M059J (cell line): ENCODE measurements at places on chromosomes 5 and 9. TPM values are rescaled to one million over a fixed set of nuclear protein-coding genes. Genes with fewer than 3 reads are reported as not detected.
A peak's percentile ranks its signal among the peaks of the same experiment; 100 is the strongest.

Gene PDCD1LG2
- total RNA-seq, result 20.7 and 28.1 TPM in 2 replicates

DNA sequence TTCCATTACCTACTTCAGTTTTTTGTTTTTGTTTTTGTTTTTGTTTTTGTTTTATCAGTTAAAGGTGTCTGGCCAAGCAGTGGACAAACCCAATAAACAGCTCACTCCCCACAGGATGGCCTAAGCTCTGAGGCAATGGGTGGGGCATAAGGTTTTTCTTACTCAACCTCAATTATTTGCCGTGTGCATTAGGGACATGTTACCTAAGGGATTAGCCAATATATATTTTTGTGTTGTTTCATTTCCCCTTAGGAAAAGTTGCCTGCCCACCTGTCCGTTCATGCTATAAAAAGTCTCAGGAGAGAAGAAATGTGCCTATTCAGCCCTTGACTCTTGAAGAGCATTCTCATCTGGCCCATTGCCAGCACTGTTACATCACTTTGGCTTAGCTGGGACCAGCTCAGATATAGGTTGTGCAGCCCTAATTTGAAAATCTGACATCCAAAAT lies 7.3 kb downstream of the SH3RF2 start:
- peak; percentile 60 for DNase-seq

DNA sequence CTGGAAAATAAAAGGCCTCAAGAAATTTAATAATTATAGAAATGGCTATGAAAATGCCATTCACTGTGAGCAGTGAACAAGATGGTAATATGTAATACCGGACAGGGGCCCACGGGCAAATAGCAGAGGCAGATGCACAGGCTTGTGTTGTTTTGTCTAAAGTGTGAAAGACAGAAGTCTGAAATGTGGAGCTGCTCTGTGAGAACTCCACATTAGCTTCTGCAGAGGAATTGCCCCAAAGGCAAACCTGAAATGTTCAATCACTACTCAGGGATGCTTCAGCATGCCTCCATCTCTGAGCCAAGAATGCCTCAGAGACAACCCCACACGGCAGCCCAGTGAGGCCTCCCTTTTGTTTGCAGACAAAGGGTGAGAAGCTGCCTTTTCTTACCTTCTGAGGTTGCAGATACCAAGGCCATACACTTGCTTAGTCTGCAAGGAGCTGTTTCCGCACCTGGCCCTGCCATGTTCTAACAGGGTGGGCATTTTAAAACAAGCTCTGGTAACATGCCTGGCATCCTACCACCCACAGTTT lies 124.3 kb upstream of the CXCL14 start:
- no peak for DNase-seq

Gene FBP2
- not detected in 2 replicates for total RNA-seq

Gene CSF1R
- 0.22 and 2.4 TPM in 2 replicates for total RNA-seq
